ENCODE measurements at places on chromosomes 4 and X. TPM values are rescaled to one million over a fixed set of nuclear protein-coding genes. Genes with fewer than 3 reads are reported as not detected.

Gene LANCL3
- 0.93 TPM for total RNA-seq

Gene PASD1
- not detected for total RNA-seq

Gene SYNPO2
- 0.27 TPM for total RNA-seq

Gene TRAM1L1
- total RNA-seq = 0.57 TPM

Gene CCNB3
- 4.7 TPM for total RNA-seq

Gene JADE3
- total RNA-seq = 18.9 TPM

Gene CLGN
- 0.13 TPM for total RNA-seq

Gene SHROOM4
- 54.1 TPM for total RNA-seq

Gene MAGED4B
- total RNA-seq = 1.2 TPM

Gene TREX2
- 1.2 TPM for total RNA-seq

Gene ARHGEF6
- 4.4 TPM for total RNA-seq

Gene HAND2
- 13.7 TPM for total RNA-seq

Gene DGAT2L6
- not detected for total RNA-seq

Gene TGIF2LX
- not detected for total RNA-seq

Gene SLC2A9
- 0.86 TPM for total RNA-seq

Gene STK32B
- total RNA-seq = 21.3 TPM

Gene BTC
- total RNA-seq = 0.13 TPM

Gene RLIM
- 87.5 TPM for total RNA-seq

Gene NUP62CL
- total RNA-seq = 0.40 TPM

Gene HGFAC
- total RNA-seq = 0.13 TPM

Gene OTC
- 0.07 TPM for total RNA-seq

Gene FGFBP2
- not detected for total RNA-seq

Gene OTUD6A
- not detected for total RNA-seq

Gene UNC5C
- under 0.01 TPM for total RNA-seq

Gene RHOXF2
- not detected for total RNA-seq

Gene GAB1
- total RNA-seq = 41.1 TPM

Gene SLITRK4
- total RNA-seq = 64.4 TPM

Gene SYP
- total RNA-seq = 0.13 TPM

Gene NDNF
- total RNA-seq = not detected

Gene STPG2
- 0.13 TPM for total RNA-seq

Gene GAR1
- 11.8 TPM for total RNA-seq

Gene PPP1R2C
- not detected for total RNA-seq

Gene APELA
- not detected for total RNA-seq

Gene FOXR2
- total RNA-seq = not detected

Gene UGT2B15
- not detected for total RNA-seq

Gene AFF2
- not detected for total RNA-seq

Gene KIF4A
- total RNA-seq = 31.4 TPM

Gene PLXNB3
- total RNA-seq = 7.0 TPM

Gene NWD2
- total RNA-seq = not detected

Gene SCML1
- 16.4 TPM for total RNA-seq

Gene COX7B2
- total RNA-seq = not detected

Gene SLC38A5
- 76.5 TPM for total RNA-seq

Gene ZXDA
- total RNA-seq = 9.7 TPM

Gene RASSF6
- total RNA-seq = under 0.01 TPM

All from thoracic aorta endothelial cell (primary cell).